ENCODE measurements at places on chromosomes 12 and 14.

GRCh38 chr12:67509666-67510386 lies 138.7 kb upstream of the DYRK2 start:
- DNase-seq: no peak

- DNase-seq: peak; percentile 52
These were observed 15.6 kb upstream of the C14orf180 start for GRCh38 chr14:104563742-104564615.

DNA sequence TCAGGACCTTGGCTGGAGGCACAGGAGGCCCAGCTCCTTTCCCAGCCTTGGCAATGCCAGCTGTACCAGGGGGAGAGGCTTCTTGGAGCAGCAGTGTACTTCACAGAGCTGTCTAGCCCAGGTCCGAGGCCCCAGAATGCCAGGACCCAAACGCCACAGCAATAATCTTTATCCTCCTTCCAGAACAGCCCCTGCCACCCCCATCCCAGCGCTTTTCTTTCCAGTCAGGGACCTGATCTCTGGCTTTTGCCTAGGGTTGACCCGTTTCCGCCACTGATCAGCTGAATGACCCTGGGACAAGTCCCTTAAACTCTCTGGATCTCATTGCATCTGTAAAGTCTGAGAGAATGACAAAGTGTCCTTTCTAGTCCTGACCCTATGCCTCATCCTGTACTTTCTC lies 5.1 kb downstream of the LAG3 start:
- DNase-seq: no peak

GRCh38 chr14:87185961-87186560 lies 806.9 kb downstream of the GALC start:
- DNase-seq: no peak

DNA sequence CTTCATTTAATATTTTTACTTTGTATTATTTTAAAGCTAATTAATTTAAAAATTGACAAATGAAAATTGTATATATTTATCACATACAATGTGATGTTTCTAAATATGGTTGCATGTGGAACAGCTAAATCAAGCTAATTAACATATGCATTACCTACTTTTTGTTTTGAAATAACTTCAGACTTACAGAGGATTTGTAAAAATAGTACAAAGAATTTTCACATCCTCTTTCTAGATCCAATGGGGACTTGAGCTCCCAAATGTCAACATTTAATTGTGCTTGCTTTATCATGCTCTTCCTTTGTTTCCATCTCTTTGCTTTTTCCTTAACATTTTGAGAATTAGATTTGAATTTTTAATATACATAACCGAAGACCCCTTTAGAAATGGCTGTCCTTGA lies 6.6 kb downstream of the DCD start:
- no peak for DNase-seq

DNA sequence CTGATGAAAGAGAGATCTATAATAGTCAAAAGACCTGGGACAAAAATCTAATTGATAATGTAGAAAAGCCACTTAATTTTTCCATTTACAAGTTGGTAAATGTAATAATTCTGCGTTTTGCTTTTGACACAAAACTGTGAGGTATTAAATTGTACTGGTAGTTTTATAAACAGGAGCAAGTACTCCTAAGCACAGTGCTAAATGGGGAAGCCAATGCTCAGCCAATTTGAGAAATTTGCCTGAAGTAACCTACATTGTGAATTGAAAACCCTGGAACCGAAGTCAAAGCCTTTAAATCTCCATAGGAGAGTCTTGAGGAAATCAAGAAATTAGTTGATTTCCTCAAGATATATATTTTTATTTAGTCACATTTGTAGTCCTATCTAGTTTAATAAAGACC lies 152.8 kb downstream of the SLCO1B3 start:
- no peak for DNase-seq

DNA sequence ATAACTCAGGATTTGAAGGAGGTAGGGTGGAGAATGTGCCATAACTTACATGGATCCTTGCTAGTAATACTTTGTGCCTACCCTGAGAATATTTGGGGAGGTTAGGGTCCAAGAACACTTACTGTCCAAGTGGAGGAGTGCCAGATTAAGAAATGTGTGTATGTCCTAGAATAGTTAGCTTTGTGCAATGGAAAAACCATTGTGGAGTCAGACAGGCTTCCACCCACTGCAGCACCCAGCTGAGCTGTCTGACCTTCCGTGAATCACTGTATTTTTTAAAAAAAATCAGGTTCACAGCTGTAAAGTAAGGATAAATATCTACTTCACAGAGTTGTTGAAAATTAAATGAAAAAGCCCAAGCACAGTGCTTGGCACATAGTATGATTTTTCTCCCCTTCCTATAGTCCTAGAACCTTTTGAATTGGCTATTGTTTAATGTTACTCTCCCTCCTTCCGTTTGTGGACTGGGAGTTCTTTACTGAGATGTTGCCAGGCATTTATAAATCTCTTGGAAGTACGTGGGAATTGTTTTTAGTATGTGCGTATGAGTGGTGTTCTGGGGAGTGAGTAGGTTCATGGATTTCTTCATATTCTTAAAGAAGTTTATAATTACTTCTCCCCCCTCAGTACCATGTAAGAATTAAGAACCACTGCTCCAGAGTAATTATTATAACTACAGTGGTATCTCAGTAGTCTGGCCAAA lies 9.2 kb downstream of the RAB21 start:
- DNase-seq: no peak

GRCh38 chr12:31896514-31897039 lies 62.6 kb upstream of the RESF1 start:
- peak; percentile 76 for DNase-seq

DNA sequence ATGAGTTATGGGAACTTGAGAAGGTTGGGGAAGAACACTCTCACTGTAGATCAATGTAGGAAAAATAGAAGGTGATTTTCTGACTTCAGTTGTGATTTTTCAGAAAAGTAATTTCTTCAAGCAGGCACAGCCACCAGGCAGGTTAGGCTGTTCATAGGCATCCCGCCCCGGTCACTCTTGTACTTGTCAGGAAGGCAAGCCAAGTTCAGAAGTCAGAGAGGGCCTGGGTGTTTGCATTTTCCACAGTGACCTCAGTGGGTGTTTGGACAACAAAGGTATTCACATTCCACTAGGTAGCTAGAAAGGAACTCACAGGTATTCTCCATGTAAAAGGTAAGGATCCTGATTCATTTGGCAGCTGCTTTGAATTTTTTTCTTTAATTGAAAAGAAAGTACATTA lies 3.0 kb upstream of the FAM234B start:
- no peak for DNase-seq

GRCh38 chr14:69154779-69155178 lies 1.9 kb upstream of the DCAF5 start:
- DNase-seq: no peak

DNA sequence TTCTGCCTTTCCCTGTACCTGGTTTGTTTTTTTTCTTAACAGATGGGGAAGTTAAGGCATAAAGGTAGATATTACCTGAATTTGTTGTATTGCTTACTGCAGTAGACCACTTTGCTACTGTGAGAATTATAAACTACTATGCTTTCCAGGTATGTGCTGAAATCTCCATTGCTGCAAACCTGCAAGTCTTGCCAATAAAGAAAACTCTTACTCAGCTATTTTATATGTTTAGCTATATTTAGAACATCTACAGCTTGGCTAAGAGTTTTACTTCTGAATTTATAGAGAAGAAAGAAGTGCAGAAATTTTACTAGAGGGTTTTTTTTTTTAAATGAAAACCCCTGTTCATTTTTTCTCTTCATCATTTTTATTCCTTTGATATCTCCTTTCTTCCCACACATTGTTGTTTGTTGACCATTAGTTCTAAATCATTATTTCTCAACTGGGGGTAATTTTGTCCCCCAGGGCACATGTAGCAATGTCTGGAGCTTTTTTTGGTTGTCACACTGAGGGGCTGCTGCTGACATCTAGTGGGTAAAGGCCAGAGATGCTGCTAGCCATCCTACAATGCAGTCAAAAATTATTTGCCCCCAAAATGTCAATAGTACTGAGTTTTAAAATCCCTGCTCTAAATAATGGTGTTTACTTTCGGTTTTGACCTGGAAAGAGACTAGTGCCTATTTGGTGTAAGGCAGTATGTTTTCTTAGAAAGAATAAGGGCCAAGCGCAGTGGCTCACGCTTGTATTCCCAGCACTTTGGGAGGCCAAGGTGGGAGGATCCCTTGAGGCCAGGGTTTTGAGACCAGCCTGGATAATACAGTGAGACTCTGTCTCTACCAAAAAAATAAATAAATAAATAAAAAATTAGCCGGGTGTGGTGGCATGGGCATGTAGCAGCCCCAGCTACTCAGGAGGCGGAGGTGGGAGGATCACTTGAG lies 48.6 kb downstream of the PCNX1 start:
- DNase-seq: peak; percentile 35

DNA sequence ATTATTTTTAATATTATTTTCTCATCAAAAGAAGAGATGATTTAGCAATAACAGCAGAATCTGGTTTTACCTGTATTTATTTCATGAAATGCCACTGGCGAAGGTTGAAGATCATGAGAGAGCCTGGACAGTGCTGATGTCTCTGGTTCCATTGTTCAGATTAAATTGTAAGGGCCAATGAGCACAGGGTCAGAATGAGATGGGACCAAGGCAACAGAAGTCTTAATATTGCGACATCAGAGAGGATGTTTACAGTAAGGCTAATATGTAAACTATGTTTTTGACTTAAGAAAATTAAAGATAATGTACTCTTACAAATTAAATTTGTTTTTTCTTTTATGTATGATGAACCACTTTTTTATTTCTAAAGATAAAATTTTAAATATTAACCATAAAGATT lies 35.2 kb upstream of the KLRD1 start:
- DNase-seq: no peak

DNA sequence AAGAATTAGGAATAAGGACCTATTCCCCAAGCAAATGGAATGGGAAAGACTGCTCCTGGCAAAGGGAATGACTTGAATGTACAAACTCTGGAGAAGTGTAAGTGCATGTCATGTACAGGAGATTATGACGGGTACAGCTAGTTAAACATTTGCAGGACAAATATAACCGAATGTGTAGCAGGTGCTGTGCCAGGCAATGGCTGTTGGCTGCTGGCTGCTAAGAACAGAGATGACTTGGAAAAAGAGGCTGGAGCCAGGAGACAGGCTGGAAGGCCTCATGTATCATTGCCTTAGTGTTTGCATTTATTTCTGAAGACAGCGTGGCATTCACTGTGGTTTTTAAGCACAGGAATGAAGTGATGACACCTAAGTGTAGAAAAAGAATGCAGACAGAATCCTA lies 136.8 kb downstream of the TTC8 start:
- DNase-seq: no peak

DNA sequence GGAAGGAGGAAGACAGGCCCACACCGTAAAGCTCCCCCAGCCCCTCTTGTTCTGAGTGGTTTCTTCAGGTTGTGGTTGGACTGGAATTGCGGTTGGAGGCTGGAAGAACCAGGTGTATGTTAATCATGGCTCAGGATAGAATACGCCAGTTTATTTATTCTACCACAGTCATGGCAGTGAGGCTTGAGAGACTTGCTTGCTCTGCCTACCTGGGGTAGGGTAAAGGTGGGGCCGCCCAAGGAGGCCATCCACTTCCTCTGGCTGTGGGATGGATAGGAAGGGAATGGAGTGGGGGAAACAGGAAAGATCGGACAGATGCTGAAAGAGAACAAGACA lies 8.1 kb downstream of the SHMT2 start:
- no peak for DNase-seq

DNA sequence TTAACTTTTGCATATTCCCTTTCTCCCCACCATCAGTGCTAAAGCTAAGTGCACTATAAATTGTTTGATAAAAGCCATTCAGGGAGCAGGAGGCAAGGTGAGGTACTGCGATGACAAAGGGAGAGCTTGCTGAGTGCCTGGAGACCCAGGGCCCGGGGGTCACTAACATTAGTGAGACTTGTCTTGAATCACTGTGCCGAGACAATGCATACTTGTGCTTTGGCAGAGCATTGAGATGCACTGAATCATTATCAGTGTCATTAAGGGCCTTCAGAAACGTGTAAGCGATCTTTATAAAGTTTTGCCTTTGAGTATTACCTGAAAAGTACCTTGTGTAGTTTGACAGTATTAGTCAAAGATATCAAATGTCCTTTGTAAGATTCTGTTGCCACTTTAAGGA lies 447.5 kb downstream of the PCNX1 start:
- no peak for DNase-seq

GRCh38 chr12:15152868-15153267 lies 68.3 kb downstream of the RERG start:
- DNase-seq: no peak

- DNase-seq: no peak
These were observed 133.9 kb downstream of the SPTSSA start for GRCh38 chr14:34328178-34328577.
